ENCODE measurements at places on chromosomes 11 and 22. TPM values are rescaled to one million over a fixed set of nuclear protein-coding genes. Genes with fewer than 3 reads are reported as not detected.

- H3K36me3 ChIP-seq, result no peaks in the 10 kb centered on the region
- peaks cover 5% of the 10 kb centered on the region for H3K4me1 ChIP-seq
- no peak overlapping the region for H3K4me3 ChIP-seq
- DNase-seq, result no peak
- H3K27ac ChIP-seq, result no peak overlapping the region
- H3K27me3 ChIP-seq, result peaks cover 14% of the 10 kb centered on the region
Observed at GRCh38 chr22:22878801-22879674, 8.6 kb upstream of the IGLL5 start.

Gene PPME1
- 25.9 TPM for total RNA-seq

- H3K36me3 ChIP-seq, result no peaks in the 10 kb centered on the region
- DNase-seq, result no peak
- H3K27ac ChIP-seq, result no peak overlapping the region
- no peak overlapping the region for H3K4me3 ChIP-seq
- H3K27me3 ChIP-seq, result peaks cover 11% of the 10 kb centered on the region
- no peaks in the 10 kb centered on the region for H3K4me1 ChIP-seq
Observed at GRCh38 chr11:75715688-75716087, 1.9 kb upstream of the MOGAT2 start.

Gene CCDC34
- total RNA-seq, result 18.8 TPM

Gene C1QTNF6
- total RNA-seq, result 7.6 TPM

DNA sequence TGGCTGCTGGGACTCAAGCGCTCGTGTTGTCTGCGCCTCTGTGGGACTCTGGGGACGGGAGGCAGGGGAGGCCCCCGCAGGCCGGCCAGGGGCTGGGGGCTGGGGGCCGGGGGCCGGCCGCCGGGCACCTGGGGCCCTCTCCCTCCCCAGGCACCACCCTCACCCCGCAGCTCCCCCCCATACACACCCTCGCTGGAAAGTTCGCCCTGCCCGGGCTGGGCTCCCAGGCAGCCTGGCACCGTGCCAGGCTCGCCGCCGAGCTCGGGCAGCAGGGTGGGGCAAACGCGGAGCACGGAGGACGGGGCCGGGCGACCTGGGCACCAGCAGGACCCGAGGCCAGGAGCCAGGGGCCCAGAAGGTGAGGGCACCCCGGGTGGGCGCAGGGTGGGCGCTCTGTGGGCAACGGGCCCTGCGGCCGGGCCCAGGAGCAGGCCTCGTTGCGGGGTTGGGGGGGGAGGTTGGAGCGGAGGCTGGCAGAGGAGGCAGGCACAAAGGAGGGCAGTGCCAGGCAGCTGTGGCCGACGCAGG lies 76.7 kb upstream of the WNT7B start:
- peaks cover 52% of the 10 kb centered on the region for H3K4me1 ChIP-seq
- H3K27me3 ChIP-seq, result no peaks in the 10 kb centered on the region
- peak overlapping the region; percentile 78 for H3K4me3 ChIP-seq
- H3K36me3 ChIP-seq, result peaks cover 4% of the 10 kb centered on the region
- peak overlapping the region; percentile 97 for H3K27ac ChIP-seq

GRCh38 chr11:95375886-95376285 lies 144.9 kb upstream of the SESN3 start:
- H3K4me3 ChIP-seq, result no peak overlapping the region
- H3K4me1 ChIP-seq, result no peaks in the 10 kb centered on the region
- H3K27me3 ChIP-seq, result peaks cover 3% of the 10 kb centered on the region
- H3K27ac ChIP-seq, result no peak overlapping the region

Gene BDNF
- not detected for total RNA-seq

Gene CREB3L1
- not detected for total RNA-seq

Gene SCGB1A1
- total RNA-seq, result not detected

GRCh38 chr11:45852018-45852711 lies 4.9 kb downstream of the CRY2 start:
- no peak overlapping the region for H3K4me3 ChIP-seq
- no peak overlapping the region for H3K27ac ChIP-seq
- no peak for DNase-seq
- H3K36me3 ChIP-seq, result peaks cover 3% of the 10 kb centered on the region
- H3K27me3 ChIP-seq, result no peaks in the 10 kb centered on the region
- H3K4me1 ChIP-seq, result peaks cover 23% of the 10 kb centered on the region

DNA sequence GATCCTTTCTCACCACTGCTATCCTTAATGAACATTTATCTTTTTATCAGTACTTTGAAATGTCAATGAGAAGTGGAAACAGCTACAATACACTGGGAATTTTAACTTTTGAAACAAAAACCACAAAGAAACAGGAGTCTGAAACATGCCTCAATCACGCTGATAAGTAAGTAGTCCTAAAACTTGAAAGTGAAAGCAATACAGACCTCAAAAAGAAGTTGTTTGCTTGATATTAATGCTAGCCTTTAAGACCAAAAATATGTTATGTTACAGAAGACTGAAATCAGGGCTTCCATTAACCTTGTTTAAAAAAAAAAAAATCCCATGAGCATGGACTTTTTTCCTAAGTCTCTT lies 21.3 kb downstream of the PHF21A start:
- H3K4me3 ChIP-seq, result peak overlapping the region; percentile 65
- H3K4me1 ChIP-seq, result peaks cover 27% of the 10 kb centered on the region
- no peak for DNase-seq
- H3K27ac ChIP-seq, result peak overlapping the region; percentile 88
- peaks cover 7% of the 10 kb centered on the region for H3K36me3 ChIP-seq

GRCh38 chr11:132024587-132025295 lies 654.3 kb downstream of the NTM start:
- H3K36me3 ChIP-seq, result no peaks in the 10 kb centered on the region
- H3K27ac ChIP-seq, result no peak overlapping the region
- no peaks in the 10 kb centered on the region for H3K27me3 ChIP-seq
- DNase-seq, result no peak
- no peaks in the 10 kb centered on the region for H3K4me1 ChIP-seq
- H3K4me3 ChIP-seq, result no peak overlapping the region

- no peaks in the 10 kb centered on the region for H3K36me3 ChIP-seq
- H3K4me1 ChIP-seq, result no peaks in the 10 kb centered on the region
- peak; percentile 11 for DNase-seq
- H3K27me3 ChIP-seq, result no peaks in the 10 kb centered on the region
Observed at GRCh38 chr11:119641983-119642745, 86.8 kb downstream of the NECTIN1 start.

DNA sequence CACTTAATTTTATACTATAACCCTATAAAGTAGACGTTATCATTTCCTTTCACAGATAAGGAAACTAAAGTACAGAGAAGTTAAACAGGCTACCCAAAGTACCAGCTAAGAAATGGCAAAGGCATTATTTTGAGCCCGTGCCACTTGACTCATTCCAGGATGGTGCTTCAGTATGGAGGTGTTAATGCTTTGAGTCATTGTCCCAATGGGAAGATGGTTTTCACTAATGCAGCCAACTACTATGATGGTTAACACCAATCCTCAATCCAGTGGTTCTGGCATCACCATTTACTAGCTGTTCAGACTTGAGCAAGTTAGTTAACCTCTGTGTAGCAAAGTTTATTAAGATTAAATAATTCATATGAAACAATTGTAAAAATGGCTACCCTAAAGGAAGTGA lies 123.1 kb upstream of the SLC5A12 start:
- no peaks in the 10 kb centered on the region for H3K4me1 ChIP-seq
- no peaks in the 10 kb centered on the region for H3K27me3 ChIP-seq
- DNase-seq, result no peak
- H3K27ac ChIP-seq, result no peak overlapping the region

DNA sequence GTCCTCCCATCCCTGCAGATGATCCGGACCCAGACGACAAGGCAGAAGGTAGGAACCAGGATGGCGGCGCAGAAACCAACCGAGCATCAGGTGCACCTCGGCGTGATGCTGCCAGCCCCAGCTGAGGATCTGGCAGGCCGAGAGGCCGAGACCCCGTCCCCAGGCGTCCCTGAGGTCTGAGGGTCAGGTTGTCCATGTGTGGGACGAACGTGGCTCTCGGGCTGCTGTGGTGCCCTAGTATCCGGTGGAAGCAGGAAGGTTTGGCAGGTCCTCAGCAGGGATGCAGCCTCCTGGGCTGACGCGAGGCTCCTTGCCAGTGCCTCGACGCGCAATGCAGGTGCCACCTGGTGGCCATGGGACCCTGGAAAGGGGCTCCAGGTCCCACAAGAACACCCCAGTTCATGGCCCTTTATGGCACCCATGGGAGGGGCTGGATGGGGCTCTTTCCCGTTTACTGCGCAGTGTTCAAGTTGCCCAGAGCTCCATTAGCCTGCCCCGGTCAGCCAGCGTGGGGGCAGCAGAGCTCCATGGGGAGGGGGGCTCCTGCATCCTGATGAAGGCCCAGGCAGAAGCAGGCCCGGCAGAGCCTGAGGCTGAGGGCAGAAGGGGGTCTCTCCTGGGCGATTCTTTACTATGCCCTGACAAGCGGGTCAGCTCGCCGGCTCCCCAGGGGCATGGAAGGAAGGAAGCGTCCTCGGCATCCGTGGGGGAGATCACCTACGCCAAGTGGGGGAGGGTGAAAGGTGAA lies 129.9 kb downstream of the CTTN start:
- no peaks in the 10 kb centered on the region for H3K36me3 ChIP-seq
- no peaks in the 10 kb centered on the region for H3K27me3 ChIP-seq
- H3K4me3 ChIP-seq, result no peak overlapping the region
- no peak overlapping the region for H3K27ac ChIP-seq
- no peak for DNase-seq

DNA sequence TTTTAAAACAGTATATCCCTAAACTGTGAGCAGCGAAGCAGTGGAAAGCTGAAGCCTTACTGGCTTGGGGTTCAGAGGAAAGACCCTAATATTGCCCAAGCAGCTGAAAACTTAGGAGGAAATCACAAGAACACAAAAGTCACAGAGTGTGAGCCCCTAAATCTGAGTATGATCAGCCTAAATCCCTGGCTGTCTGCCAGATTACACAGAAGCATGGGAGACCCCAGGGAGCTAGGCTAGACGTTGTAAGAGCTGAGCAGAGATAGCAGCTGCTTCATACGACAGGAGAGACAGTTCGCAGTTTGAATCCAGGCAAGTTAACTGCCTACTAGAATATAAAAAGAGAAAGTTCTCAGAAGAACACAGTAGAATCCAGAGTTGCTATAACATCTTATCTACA lies 81.2 kb downstream of the PACS1 start:
- peaks cover 21% of the 10 kb centered on the region for H3K4me1 ChIP-seq
- no peak overlapping the region for H3K4me3 ChIP-seq
- no peak overlapping the region for H3K27ac ChIP-seq
- no peak for DNase-seq
- H3K36me3 ChIP-seq, result peaks cover 17% of the 10 kb centered on the region

DNA sequence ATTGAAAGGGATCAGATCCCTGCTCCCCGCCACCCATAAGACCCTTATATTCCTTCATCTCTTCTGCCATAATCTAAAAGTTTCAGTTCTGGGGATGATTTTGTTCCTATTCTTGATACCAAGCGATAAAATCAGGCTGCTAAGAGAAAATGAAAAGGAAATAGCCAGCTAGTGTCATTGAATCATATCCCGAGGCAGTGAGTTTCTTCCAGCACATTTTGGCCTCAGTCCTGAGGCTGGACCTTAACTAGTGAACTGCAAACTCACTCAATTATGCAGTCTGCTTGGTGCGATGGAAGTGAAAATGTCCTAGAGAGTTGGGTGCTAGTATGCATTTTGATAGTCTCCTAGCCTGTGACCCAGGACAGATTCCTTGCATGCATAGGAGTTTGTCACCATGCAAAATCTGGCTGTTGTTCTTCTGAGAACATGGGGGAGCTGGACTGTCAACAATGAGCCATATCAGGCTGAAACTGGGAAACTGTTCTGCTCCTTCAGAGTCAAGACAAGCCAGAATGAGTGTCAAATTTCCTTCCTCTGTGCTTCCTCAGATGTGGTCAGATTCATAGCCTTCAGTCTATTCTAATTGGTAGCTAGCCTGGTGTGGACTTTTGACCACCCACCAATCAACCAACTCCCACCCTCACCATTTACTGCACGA lies 102.9 kb downstream of the CCDC81 start:
- H3K36me3 ChIP-seq, result no peaks in the 10 kb centered on the region
- no peak overlapping the region for H3K27ac ChIP-seq
- H3K4me3 ChIP-seq, result no peak overlapping the region
- H3K27me3 ChIP-seq, result no peaks in the 10 kb centered on the region
- H3K4me1 ChIP-seq, result no peaks in the 10 kb centered on the region

DNA sequence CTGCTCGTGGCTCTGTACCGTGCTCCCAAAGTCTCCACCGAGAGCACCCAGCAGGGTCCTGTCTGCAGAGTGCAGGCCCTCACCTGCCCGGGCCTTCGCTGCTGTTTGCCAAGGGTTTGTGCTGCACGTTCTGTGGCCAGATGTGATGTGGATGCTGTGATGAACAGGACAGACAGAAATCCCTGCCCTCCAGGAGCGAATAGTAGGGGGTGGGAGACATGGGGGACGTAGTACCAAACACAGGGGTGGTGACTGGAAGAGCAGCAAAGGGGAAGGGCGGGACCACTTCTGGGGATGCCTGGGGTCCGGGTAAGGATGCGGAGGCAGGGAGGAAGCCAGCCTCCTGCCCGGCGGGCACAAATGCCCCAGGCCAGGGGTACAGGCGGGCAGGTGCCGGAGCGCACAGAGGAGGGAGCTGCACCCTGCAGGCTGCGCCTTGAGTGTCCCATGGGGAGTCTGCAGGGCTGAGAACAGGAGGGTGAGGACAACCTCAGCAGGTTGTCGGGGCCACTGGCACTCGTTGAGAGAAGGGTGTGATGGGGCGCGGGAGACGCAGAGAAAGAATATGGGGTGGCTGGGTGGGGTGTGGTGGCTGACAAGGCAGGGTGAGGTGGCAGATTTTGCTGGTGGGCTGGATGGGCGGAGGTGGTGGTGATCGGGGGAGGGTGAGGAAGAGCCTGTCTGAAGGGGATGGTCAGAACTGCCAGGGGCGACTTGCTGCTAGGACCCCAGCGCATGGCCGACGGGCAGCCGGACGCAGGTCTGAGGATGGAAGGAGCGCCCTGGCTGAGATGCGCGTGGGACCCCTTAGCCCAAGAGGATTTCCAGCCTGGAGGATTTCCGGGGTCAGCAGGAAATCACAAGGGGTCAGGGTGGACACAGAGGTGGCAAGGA lies 16.3 kb upstream of the CTSD start:
- H3K4me1 ChIP-seq, result no peaks in the 10 kb centered on the region
- no peak overlapping the region for H3K27ac ChIP-seq
- no peak for DNase-seq
- no peaks in the 10 kb centered on the region for H3K36me3 ChIP-seq
- H3K4me3 ChIP-seq, result no peak overlapping the region

GRCh38 chr22:38035530-38035885 lies 21.7 kb upstream of the PICK1 start:
- no peak for DNase-seq
- H3K4me3 ChIP-seq, result no peak overlapping the region
- H3K27ac ChIP-seq, result no peak overlapping the region

Gene FAR1
- 56.0 TPM for total RNA-seq

DNA sequence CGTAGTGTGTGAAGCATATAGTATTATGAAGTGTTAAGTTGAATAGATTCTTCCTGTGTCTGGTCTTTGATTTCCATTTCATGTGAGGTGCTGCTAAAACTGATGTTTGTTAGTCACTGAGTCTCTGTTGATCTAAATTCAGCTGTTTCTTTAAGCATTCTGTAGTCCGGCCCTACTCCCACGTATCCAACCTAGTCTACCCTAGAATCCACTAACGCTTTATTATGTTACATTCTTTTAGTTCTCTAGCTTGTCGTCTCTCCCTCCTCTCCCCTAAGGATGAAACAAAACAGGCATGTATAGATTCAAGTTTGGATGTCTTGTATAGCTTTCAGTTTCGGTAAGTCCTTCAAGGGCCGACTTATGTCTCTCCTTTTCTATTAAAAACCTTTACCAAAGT lies 4.1 kb downstream of the WEE1 start:
- peaks cover 54% of the 10 kb centered on the region for H3K4me1 ChIP-seq
- H3K36me3 ChIP-seq, result peaks cover 66% of the 10 kb centered on the region
- H3K27me3 ChIP-seq, result no peaks in the 10 kb centered on the region
- peak overlapping the region; percentile 89 for H3K27ac ChIP-seq
- H3K4me3 ChIP-seq, result peak overlapping the region; percentile 92

Gene AQP11
- total RNA-seq, result not detected

Gene CATSPER1
- not detected for total RNA-seq

Gene CALCB
- total RNA-seq, result 0.89 TPM
